Hematopoietic multipotent progenitor cell treated with erythropoietin and hydrocortisone succinate and interleukin-3 and kit ligand, for 15 days (in vitro differentiated cells): ENCODE measurements at places on chromosomes 11 and 22.

- no peak for DNase-seq
Measured at GRCh38 chr11:69708736-69709401, 5.0 kb upstream of the FGF19 start.

GRCh38 chr11:128493570-128493965 is 93.8 kb downstream of the ETS1 start:
- no peak for DNase-seq

- no peak for DNase-seq
Measured at GRCh38 chr11:131495423-131495822, 125.0 kb downstream of the NTM start.

- no peak for DNase-seq
Measured at GRCh38 chr11:110985547-110985946, 260.0 kb upstream of the POU2AF2 start.

- no peak for DNase-seq
Measured at GRCh38 chr11:47905358-47906059, 57.4 kb upstream of the NUP160 start.

DNA sequence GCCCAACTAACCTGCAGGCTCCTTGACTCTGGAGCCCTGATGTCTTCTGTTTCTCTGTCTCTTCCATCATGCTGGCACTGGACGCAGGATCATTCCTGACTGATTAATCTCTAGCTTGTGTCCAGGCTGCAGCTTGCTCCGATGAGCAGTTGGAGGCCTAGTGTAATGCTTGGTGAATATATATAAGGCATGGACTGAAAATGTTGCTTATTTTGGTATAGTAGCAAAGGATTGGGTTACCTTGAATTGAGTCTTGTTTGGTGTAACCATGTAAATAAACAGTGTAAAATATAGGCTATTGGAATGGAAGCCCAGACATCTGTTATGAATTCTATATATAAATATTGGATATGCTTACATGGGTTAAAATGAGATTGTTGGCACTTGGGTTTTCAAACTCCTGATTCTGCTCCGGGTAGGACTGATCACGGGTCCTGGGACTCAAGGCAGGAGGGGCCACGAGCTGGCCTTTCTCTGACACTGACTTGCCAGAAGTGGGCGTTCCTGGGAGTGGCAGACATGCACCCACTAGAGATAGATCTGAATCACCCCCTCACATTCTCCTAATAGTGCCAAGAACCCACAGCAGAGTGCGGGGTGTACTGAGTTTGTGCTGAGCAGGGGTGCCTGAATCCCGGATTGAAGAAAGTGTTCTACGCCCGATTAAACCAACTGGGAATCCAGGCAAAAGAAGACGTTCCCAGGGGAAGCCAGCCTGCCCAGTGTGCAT is 25.8 kb downstream of the LRP5 start:
- peak; percentile 62 for DNase-seq

GRCh38 chr11:117713538-117713991 is 83.5 kb downstream of the DSCAML1 start:
- DNase-seq = no peak

- no peak for DNase-seq
Measured at GRCh38 chr11:70667767-70668166, 269.4 kb downstream of the CTTN start.

DNA sequence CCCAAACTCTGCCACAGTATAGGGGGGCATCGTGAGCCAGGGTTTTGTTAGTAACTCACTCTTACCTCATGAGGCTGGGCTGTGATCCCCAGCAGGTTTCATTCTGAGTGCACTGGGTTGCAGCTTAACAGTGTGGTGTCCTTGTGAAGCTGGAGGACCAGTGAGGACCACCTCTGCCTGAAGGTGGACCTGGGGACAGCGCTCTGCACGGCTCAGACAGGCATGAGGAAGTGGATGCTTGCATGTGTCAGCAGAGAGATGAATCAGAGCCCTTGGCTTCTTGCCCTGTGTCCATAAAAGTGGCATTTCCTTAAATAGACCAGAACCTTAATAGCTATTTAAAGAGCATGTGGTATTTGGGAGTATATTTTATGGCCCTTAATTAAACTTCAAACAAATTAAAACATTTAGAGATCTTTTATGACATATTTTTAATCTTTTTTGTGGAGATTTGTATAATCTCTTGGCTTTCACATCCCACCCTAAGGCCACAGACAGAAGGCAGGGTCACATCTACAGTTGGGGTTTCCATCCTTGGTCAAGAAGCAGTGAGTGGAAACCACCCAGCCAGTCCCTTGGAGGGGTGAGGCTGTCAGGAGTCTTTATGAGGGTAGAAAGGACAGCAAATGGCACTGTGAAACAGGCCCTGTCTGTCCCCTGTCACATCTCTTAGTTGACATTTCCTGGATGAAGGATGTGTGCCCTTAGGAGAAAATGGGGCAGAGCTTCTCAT is 24.8 kb upstream of the ADORA2A start:
- DNase-seq = no peak

DNA sequence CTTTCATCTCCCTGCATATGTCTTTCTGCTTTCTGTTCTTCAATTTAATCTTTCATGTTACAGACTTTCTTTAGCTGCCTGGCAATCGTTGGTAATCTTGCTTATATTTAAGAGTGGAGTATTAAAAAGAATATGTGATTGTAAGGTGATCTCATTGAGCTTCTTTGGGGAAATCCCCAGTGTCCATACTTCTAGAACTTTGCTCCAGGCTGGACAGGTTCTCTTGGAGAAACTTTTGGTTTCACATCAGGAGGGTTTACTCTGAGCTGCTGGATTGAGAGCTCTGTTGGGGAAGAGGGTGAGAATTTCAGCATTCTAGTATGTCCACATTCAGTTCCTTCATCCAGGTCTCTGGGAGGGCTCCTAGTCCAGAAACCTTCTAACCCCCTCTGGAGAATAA is 16.1 kb downstream of the LRRC75B start:
- no peak for DNase-seq

GRCh38 chr11:93005239-93005638 is 35.8 kb downstream of the MTNR1B start:
- DNase-seq = no peak

GRCh38 chr11:13776134-13776815 is 107.8 kb downstream of the FAR1 start:
- no peak for DNase-seq

DNA sequence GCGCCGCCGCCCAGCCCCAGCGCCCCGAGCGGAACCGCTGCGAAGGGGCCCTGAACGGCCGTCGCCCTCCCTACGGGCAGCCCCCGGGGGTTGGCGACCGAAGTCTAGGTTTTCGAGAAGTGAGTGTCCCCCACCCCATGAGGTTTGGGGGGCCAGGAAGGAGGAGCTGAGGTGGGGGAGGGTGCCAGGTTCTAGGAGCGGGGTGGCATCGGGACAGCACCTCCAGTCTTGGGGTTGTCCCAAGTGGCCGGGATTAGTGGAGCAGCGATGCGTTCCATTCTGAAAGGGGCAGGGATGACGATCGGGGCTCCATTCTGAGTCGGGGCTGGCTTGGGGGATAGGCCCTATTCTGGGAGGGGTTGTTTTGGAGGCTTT is 408 bp downstream of the PPP2R5B start:
- peak; percentile 15 for DNase-seq

GRCh38 chr11:45411228-45411946 is 125.2 kb upstream of the SYT13 start:
- DNase-seq = no peak

DNA sequence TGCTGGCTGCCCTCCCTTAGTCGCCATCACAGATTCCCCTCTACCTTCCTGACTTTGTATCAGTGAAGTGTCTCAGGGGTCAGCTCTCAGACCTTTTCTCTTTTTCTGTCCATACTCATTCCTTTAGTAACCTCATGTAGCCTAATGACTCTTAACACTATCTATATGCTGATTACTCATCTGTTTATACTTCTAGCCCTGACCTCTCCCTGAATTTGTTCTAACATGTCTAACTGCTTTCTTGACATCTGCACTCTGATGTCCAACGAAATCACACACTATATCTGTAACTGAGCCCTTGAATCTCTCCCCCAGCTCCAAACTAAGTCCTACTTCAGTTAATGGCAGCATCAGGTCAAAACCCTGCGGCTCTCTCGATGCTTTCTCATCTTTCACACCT is 135.8 kb upstream of the TIMP3 start:
- no peak for DNase-seq

- DNase-seq = peak; percentile 55
Measured at GRCh38 chr11:118001494-118001971, 15.3 kb downstream of the IL10RA start.
